ENCODE measurements at places on chromosomes 5 and 9. TPM values are rescaled to one million over a fixed set of nuclear protein-coding genes. Genes with fewer than 3 reads are reported as not detected.

- DNase-seq = no peak
Observed at GRCh38 chr5:89208811-89209210, 325.8 kb upstream of the MEF2C start.

- DNase-seq = no peak
Observed at GRCh38 chr5:158998793-158999325, 100.9 kb downstream of the EBF1 start.

Gene FBXW11
- 13.0 TPM for polyA plus RNA-seq

GRCh38 chr5:140342287-140342686 is 4.1 kb downstream of the HBEGF start:
- DNase-seq = no peak

- peak; percentile 54 for DNase-seq
Observed at GRCh38 chr5:170681013-170681433, 102.5 kb upstream of the GABRP start.

Gene PCDHB15
- 0.21 TPM for polyA plus RNA-seq

DNA sequence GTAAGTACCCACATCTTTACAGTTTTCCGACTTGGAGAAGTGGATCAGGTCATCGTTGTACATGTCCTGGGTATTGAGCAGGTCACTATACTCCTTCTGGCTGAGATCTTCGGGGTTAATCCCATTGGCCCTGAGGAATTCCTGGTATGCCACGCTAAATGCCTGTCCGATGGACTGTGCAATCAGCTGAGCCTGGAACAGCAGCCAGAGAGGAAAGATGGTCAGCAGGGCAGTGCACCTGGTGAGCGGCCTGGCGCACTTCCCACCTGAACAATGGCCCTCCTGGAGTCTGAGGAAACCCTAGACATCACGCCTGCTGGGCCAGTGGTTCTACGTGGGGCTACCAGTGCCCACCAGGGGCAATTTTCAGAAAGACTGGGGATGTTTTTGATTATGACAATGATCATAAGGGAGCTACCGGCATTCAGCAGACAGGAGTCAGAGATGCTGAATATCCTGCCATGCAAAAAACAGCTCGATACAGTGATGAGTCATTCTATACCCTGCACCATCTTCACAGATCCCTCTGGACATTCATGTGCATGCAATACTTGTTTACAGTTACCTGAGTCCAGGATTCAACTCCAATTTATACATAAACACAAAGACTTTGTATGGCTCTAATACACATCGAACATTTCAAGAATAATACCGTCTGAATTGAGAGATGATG is 127.2 kb downstream of the ENTREP1 start:
- no peak for DNase-seq

Gene IL6ST
- 51.3 TPM for polyA plus RNA-seq

Gene PTPRD
- 0.78 TPM for polyA plus RNA-seq

Data from liver (tissue), 10 donors.